Left renal pelvis (tissue), 4 donors: ENCODE measurements at places on chromosomes 13 and 19. TPM values are rescaled to one million over a fixed set of nuclear protein-coding genes. Genes with fewer than 3 reads are reported as not detected.

DNA sequence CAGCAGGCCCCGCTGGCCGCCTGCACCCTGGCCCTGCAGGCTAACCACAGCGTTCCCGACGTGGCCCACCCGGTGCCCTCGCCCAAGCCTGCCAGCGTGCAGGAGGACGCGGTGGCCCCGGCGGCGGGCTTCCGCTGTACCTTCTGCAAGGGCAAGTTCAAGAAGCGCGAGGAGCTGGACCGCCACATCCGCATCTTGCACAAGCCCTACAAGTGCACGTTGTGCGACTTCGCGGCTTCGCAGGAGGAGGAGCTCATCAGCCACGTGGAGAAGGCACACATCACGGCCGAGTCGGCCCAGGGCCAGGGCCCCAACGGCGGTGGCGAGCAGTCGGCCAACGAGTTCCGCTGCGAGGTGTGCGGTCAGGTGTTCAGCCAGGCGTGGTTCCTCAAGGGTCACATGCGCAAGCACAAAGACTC is 72.1 kb downstream of the ZNF536 start:
- DNase-seq, result no peak

GRCh38 chr19:7067716-7068115 is 1.8 kb upstream of the ZNF557 start:
- no peak for DNase-seq

- no peak for DNase-seq
Observed at GRCh38 chr19:50497022-50497405, 14.0 kb downstream of the JOSD2 start.

Gene C2CD4C
- 1.2 TPM for polyA plus RNA-seq

Gene RFXANK
- polyA plus RNA-seq, result 55.4 TPM

Gene TYROBP
- polyA plus RNA-seq, result 26.7 TPM

Gene IFNL2
- polyA plus RNA-seq, result not detected

DNA sequence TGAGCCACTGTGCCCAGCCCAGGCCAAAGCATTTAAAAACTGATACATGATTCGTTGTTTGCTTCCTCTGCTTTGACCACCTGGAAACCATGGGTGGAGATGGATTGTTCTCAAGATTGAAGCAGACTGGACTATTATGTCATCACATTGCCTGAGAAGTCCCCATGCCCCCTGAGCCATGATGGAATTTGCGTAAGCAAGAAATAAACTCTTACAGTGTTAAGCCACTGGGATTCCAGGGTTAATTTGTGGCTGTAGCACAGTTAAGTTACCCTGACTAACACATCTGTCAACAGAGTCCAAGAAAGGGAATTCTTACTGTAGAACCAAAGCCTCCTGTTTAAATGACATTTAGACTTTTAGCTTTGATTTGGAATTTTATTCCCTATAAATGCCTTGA is 19.4 kb upstream of the DHRS12 start:
- DNase-seq, result no peak

Gene PRX
- polyA plus RNA-seq, result 13.4 TPM

GRCh38 chr13:36418022-36418805 is 14.1 kb upstream of the CCNA1 start:
- DNase-seq, result no peak

Gene KLK15
- polyA plus RNA-seq, result not detected

GRCh38 chr19:48830088-48830487 is 6.2 kb downstream of the HSD17B14 start:
- no peak for DNase-seq

Gene HIF3A
- polyA plus RNA-seq, result 28.6 TPM

DNA sequence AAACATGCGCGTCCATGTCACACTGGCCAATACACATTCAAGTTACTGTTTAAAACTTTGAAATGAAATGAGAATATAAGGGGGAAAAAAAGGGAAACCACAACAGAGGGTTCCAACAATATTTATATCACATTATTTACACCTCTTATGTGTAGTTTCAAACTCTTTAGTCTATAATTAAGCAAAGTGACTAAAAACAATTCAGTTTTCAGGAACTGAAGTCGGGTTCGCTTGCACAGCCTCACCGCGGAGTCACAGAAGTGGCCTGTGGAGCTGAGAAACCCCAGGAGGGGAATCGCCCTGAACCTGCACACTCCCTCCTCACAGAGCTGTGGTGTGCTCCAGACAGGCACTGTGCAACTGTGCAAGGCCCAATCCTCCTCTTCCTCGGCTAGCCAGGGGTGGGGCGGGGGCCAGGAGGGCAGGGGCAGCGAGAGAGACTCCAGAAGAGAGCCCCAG is 75.9 kb downstream of the STK24 start:
- DNase-seq, result no peak

Gene TTC9B
- not detected for polyA plus RNA-seq

- no peak for DNase-seq
Observed at GRCh38 chr19:2491130-2491801, 15.3 kb downstream of the GADD45B start.

DNA sequence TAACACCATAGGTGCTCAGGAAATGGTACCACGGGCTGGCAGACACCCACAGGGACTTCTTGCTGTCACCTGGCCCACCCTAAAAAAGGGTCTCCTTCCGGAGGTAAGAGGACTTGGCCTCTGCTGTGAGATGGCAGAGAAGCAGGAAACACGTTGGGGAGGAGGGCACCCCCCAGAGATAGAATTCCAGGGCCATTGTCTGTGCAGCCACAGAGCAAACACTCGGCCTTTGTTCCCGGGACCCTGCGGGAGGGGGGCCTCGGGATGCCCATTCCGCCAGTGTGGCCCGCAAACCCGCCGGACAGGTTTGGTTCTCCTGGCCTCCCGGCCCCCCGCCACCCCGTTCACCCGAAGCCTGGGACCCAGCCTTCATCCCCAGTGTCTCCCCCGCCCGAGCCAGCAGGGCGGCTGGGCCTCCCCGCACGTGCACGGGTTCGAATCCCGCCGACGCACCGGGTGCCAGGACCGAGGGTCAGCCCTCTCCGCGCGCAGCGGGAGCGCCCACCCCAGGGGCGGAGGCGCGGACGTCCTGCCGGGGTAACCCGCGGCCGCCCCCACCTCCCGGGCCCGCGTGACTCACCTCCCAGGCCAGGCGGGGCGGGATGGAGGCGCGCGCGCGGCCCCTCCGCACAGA is 714 bp downstream of the PLPP2 start:
- DNase-seq, result no peak

- DNase-seq, result no peak
Observed at GRCh38 chr13:106507560-106508274, 27.7 kb downstream of the EFNB2 start.

GRCh38 chr13:97548138-97548537 is 114.2 kb downstream of the RAP2A start:
- DNase-seq, result no peak

GRCh38 chr19:1945899-1946298 is 4.9 kb downstream of the CSNK1G2 start:
- no peak for DNase-seq
